ENCODE measurements at places on chromosomes 16 and 17.

- no peak for DNase-seq
Observed at GRCh38 chr17:39026980-39027451, 59.8 kb upstream of the FBXO47 start.

- no peak for DNase-seq
Observed at GRCh38 chr17:72657467-72658317, 434.8 kb downstream of the SLC39A11 start.

- no peak for DNase-seq
Observed at GRCh38 chr17:82933911-82934310, 94.1 kb upstream of the ZNF750 start.

DNA sequence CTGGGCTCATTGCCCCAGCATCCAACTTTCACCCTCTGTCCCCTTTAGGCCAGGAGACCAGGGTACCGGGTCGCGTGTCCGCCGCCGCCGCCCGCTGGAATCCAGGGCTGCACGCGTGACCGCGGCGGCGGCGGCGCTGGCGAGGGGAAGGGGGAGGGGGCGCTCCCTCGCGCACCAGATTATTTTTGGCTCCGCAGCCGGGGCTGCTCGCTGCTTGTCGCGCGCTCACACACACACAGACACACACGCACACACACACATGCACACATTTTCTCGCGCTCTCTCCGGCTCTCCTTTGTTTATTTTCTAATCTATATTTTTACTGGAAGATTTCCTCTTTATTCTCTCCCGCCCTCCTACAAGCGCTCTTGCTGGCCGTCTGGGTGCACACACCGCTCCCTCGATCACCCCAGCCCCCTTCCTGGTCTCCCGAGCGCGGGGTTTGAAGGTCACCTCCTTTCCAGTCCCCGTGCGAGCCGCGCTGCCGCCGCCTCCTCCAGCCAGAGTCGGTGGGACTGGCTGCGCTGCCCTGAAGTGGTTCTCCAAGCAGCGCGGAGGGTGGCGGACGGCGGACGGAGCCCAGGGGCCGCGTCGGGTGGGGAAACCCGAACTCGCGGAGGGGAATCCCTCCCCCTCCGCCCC lies 921.4 kb upstream of the EEF2KMT start:
- DNase-seq, result no peak

GRCh38 chr16:13429416-13429815 lies 490.5 kb upstream of the ERCC4 start:
- no peak for DNase-seq

DNA sequence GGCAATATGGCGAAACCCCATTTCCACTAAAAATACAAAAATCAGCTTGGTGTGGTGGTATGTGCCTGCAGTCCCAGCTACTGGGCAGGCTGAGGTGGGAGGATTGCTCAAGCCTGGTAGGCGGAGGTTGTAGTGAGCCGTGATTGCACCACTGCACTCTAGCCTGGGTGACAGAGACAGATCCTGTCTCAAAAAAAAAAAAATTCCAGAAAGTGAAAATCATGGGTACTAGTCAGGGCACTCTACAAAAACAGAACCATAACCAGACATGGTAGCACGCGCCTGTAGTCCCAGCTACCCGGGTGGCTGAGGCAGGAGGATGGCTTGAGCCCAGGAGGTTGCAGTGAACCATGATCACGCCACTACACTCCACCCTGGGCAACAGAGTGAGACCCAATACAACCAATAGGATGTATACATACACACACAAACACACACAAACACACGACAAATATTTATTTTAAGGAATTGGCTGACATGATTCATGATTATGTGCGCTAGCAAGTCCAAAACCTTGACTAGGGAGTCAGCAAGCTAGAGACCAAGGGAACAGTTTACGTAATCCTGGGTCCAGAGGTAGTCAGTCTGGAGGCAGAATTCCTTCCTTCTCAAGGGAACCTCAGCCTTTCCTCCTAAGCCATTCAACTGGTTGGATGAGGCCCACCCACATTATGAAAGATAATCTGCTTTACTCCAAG lies 11.6 kb upstream of the GP1BA start:
- no peak for DNase-seq

DNA sequence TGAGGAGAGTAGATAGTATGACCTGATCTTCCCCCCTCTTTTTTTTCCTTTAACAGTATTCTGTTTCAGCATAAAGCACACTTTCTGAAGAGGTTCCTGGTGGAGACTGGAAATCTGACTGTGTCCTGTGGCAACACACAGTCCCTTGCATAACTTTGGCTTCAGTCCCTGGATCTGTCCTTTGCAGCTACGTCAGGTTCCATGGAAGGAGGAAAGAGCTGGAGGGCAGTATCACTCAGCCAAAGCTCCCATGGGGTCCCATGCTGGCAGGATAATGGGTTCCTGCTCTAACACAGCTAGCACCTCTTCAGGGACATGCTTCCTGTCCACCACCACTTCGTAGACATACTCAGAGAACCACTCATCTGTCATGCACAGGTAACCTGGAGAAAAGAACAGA lies 13.3 kb upstream of the SLC6A4 start:
- no peak for DNase-seq

DNA sequence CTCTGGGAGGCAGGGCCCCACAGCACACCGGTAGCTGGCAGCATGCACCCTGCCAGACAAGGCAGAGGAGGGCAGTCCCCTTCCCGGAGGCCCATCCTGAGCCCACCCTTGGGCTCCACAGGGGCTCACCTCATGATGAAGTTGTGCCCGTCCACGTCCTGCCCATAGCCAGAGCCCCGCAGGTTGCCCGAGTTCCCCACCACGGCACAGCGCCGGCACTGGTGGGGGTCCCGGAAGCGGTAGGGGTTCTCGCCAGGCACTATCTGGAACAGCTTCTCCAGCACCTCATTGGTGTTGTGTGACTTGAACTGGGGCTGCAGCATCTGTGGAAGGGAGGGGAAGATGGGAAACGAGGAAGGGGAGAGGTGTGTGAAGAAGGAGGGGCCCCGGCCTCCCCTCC lies 44.0 kb downstream of the ST3GAL2 start:
- DNase-seq, result no peak

DNA sequence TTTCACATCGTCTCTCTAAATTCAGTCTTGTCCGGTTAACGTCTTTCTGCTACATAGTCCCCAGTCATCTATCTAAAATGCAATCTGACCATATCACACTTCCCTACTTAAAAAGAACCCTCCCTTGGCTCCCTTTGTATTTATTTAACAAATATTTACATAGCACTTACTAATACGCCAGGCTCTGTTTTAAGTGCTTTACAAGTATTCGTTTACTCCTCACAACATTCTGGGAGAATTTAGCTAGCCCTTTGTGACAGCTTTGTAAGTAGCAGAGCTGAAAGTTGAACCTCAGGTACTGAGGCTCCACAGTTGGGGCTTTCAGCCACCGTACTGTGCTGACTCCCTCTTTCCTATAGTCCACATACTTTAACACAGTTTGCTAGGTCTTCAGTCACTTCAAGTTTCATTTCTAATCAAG lies 9.2 kb downstream of the PAFAH1B1 start:
- DNase-seq, result no peak

DNA sequence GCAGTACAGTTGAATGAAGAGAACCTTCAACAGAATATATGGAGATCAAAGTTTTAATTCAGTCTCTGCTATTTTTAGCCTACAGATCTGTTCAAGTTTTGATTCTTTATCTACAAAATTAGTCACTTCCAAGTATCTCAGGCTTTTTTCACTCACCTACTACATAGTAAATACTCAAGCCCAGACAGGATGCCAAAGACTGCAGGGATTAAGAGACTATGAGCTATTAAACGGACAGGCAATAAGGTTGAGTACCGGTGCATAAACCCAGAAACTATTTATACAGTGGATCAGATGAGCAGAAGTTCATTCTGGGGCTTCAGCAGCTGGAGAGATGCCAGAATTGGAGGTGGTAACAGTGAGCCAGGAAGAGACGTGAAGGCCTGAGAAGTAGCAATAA lies 18.7 kb upstream of the OR3A1 start:
- no peak for DNase-seq

DNA sequence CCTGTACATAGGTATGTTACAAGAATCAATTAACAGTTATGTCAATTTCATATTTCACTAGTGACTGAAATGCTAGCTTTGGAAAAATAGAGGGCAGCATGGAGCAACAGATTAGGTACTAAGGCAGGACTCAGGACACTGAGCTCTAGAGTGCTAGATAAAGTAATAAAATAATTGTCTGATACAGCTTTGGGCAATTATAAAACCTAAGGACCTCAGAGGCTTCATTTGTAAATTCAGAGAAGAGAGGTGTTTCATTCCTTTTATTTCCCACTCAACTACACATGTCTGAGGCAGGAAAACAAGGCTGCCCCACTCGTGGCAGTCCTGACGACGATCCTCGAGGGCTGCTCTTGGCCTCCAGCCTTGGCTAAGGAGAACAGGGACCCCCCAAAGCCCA lies 81.5 kb downstream of the CA4 start:
- DNase-seq, result no peak

DNA sequence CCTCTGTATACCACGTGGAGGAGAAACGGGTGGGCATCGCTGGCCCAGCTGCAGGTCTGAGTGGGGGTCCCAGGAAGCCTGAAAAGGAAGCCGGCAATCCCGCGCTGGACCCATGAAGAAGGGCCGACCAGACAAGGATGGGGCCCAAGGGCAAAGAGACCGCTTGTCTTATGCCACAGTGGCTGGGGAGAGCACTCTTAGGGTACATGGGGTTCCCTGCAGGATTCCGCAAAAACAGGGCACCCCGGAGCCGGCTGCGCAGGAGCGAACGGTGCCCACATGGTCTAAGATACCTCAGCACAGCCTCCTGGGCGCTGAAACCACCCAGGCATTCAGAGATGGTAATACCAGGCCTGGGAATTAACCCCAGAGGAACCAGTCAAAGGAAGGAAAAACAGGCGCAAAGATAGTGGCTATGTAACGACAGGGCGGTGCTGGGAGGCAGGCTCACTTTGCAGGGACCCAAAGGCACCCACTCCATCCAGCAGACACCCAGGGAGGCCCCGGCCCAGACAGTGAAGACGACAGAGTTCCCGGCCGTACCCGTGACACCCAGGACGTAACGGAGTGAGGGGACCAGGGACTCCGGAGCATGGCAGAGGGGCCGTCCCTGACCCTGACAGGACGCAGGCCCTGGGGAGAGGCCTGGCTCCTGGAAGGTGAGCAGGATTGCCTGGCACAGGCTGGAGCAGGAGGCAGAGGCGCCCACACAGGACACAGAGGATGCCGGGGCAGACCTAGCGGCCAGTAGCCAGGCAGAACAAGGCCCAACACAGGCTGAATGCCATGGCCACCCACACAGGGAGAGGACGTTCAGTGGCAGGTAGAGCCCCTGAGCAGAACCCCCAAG lies 10.3 kb downstream of the PIEZO1 start:
- no peak for DNase-seq

GRCh38 chr16:56889206-56889605 lies 24.2 kb downstream of the SLC12A3 start:
- DNase-seq, result no peak

- DNase-seq, result no peak
Observed at GRCh38 chr17:78343187-78343542, 16.7 kb downstream of the SOCS3 start.

DNA sequence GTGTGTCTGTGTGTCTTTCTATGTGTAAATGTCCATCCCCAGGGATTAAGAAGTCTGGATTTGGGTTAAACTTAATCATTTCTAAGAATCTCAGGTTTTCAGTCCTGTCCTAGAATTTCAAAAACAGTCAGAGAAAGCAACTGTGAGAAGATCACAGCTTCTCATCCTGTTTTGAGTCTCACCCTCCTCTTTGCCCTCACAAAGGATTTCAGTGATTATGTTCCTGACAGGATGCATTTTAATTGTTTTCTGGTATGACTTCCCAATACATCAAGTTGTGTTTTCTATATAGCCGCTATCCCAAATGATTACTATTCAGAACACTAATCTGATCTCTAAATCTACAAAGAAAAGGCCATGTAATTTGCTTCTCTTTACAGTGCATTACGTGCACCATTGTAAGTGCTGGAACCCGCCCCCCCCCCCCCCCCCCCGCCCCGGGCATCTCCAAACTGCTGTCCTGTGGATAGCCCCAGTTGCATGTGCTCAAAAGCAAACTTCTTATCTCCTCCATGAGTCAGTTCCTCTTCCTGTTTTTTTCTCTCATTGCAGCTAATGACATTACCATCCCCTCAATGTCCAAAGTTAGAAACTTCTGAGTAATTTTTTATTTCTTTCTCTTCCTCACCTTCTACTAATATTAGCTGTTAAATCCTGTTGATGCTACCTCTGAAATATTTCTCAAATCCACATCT lies 73.9 kb downstream of the CDH13 start:
- no peak for DNase-seq

DNA sequence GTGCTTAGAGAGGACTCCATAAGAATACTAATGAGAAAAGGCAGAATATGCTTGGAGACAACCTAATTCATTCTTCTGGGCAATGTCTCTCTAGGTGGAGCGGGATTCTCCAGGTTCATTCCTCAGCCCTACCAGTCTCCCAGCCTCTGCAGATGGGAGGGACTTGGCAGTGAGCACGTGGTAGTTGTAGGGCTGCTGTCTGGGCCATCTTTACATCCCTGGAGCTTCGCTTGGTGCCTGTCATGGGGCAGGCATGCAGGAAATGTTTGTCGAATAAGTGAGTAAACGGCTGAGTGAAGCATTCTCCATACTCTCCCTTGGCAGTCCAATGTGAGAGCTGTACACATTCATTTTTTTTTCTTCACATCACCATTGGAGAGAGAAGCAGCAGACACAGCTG lies 387.5 kb downstream of the UTP18 start:
- DNase-seq, result no peak

DNA sequence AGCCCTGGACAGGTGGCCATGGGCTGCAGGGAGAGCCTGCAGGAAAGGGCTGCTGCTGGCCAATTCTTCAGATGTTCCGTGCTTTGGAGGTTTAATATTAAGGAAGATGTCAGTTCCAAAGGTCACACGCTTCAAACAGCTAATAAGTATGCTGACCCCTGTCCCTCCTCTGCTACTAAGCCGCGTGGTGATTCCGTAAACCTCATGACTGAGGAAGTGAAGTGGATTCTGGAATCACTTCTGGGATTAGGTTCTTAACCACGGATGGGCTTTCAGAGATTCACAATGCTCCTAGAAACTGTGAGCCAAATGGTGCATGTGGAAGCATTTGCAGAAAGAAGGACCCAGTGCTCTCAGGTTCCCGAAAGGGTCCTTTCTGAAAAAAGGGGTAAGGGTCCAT lies 28.5 kb upstream of the ERN1 start:
- DNase-seq, result no peak

DNA sequence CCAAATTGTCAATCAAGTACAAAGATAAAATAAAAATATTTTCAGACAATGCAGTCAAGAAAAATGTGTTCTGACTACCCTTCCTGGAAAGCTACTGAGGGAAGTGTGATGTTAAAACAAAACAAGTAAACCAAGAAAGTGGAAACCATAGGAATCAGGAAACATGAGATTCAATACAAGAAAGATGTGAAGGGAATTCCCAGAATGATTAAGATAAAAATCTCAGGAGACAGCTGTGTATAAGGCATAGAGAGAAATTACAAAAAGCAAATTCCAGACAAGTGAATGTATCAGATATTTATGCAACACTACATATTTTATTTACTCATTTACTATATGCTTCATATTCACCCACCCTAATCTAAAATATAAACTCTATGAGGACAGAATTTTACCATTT lies 32.2 kb downstream of the TRIM37 start:
- DNase-seq, result no peak

DNA sequence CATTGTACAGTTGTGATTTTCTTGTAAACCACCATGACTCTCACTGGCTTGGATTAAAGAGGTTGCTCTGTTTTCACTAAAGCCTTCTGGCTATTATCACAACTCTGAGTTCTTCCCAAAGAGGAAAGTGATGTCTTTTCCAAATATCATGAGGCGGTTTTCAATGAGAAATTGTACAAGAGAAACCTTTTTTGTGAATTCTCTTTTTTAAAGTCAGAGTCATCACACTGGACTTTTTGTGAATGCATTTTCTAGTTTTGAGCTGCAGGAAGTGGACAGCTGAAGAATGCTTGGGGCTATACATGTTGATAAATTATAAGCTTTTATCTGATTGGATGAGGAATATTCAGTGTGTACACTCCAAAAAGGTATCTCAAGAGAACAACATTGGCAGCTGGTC lies 100.2 kb downstream of the PHKB start:
- DNase-seq, result no peak
